ENCODE measurements at places on chromosomes 2 and 18.

DNA sequence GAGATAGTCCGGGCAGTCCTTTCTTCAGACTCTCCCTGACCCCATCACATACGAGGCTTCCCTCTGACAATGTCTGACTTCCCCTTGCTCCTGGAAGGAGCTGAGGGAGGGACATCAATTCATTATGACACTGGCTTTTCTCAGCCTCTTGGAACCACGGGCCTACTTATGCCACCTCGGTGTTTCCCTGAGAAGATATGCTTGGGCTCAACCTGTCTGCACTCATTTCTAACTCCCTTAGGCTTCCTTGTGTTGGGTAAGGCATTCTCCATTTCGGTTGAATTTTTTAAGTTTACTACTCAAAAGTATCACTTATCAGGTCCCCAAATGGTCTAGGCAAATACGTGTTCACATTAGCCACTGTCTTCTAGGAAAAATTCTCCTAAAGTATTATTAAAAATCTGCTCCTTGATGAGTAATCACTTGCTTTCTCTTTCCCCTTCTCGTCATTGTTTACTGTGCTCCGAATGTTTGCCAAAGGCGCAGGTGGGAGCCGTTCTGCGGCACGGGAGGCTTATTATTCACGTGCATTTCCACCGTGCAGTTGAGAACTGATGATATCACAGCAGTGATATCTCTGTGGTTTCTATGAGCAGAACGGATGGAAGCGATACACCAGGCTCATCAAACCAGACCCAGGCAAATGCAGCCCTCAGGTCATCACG, 33.1 kb downstream of the ARL4C start:
- no peak for DNase-seq

GRCh38 chr2:73888388-73888787, 4.4 kb upstream of the ACTG2 start:
- DNase-seq = no peak

GRCh38 chr2:209525834-209526281, 102.0 kb downstream of the MAP2 start:
- DNase-seq = no peak

DNA sequence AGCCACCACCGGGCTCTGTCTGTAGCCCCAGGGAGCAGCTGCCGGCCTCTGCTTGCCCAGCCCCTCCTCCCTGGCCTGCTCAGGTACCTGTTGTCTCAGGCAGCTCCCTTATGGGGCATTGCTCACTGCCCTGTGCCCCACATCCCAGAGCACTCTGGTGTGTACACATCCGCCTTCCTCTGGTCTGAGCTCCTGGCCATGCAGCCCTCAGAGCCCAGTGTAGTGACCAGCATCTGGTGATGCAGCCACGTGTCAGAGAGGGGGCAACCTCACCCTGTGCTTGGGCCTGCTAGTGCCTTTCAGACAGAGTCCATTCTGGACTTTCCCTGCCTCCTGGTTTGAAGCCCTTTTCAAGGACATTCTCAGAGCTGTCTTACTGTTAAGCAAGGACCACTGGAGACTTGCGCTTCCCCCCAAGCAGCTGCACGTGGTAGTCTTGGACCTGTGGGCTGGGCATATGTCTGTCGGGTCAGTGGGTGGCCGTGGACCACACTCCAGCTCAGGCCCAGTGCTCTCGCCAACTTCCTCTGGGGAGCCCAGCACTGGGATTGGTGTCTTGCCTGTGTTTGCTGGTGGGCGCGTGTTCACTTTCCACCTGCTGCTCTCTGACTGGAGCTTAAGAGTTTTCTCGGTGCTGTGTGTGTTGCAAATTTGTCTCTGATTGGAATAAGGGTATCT, 30.7 kb downstream of the DGKD start:
- DNase-seq = no peak

GRCh38 chr2:11656252-11656651, 13.7 kb downstream of the NTSR2 start:
- DNase-seq = no peak

GRCh38 chr2:236986524-236987330, 99.0 kb upstream of the COPS8 start:
- DNase-seq = no peak

DNA sequence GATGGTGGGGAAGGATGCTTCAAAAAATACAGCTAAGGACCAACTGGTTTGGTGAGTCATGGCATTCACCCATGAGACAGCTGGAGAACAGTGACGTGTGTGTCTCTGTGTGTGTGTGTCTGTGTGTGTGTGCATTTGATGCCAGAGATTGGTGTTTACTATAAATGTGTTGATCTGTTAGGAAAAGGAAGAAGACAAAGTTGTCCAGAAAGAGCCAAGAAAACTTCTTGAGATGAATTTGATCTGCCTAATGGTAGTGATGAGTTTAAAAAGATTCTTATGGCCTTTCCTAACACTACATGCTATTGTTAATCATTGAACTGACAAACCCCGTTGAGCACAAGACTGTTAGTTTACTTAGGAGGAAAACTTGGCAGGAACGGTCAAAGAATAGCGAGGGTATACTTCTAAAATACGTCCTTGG, 36.4 kb upstream of the IL1R1 start:
- no peak for DNase-seq

DNA sequence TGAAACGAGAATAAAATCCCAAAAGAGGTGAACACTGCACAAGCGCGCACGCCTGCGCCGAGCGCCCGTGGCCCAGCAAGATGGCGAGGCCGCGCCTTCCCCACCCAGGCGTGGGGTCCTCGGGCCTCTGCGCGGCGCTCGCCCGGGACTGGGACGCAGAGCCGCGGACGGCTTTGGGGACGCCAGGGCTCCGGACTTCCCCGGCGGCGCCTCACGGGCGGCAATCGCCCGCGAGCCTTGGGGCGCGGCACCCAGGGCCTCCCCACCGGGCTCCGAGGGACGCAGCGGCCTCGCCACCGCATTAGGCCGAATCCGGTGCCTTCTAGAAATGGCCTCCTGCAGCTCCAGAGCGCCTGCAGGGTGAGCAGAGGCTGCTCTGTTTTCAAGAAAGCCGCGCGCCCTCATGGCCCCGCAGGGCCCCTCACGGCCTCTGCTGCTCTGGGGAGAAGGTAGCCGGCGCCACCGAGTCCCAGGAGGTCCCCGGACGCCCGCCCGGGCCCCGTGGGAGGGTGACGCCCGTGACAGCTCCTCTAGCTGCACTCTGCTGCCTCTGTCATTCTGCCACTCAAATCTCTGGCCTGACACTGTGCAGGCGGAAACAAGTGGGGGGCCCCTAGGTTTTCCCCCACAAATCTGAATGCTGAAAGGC, 35.9 kb upstream of the POMC start:
- DNase-seq = no peak

DNA sequence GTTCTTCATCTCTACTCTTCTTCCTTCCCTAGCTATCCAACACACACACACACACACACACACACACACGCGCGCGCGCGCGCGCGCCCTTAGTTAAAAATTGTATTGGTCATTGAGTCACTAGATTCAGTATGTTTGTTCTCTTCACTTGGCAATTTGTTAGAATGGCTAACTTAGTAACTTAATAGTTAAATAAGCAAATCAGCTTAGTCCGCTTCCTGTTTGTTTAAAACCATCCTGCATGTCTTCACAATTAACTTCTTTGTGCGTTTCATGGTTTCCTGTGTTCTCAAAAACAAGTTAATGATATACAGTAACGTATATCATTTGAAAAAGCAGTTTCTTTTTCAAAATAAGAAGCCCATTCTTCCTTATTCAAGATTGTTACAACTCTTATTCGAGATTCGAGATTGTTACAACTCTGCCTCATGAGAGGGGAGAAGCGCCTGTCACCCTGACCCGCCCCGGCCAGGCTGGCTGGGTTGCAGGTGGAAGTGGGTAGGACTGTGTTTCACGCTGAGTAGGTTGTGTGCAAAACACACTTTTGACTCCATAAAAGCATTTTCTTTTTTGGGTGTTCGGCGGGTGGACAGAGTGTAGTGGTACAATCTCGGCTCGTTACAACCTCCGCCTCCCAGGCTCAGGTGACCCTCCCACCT, 9.5 kb upstream of the CNNM3 start:
- no peak for DNase-seq

DNA sequence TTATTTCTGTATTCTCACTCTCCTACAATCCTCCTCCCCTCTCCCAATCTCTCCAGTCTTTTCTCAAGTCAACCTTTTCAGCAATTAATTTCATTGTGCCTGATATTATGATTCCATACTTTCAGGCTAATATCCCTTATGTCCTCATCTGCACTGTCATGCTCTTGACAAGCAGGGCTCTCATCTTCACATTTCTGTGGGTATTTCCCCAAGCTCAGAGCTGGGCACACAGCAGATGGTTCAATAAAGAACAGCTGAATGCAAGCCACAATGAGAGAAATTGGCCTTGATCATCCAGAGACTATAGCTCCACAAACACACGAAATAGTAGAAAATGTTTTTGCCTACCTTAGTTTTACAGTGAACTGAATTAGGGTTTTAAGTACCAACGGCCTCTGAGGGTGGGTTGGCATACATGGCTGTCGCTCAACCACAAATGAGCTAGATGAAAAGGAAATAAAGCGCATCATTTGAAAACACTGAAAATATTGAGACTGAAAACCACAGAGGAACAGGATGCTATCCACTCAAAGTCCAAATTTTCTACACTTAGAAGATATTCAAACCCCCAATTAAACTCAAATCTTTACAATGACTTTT, 47.5 kb upstream of the STAT1 start:
- no peak for DNase-seq

GRCh38 chr2:205025580-205026240, 480.4 kb downstream of the PARD3B start:
- no peak for DNase-seq

GRCh38 chr18:62877411-62878221, 162.3 kb downstream of the PHLPP1 start:
- no peak for DNase-seq
